ENCODE measurements at places on chromosomes 2 and 18.

GRCh38 chr18:46433121-46433826, 223.7 kb downstream of the LOXHD1 start:
- no peak for DNase-seq

DNA sequence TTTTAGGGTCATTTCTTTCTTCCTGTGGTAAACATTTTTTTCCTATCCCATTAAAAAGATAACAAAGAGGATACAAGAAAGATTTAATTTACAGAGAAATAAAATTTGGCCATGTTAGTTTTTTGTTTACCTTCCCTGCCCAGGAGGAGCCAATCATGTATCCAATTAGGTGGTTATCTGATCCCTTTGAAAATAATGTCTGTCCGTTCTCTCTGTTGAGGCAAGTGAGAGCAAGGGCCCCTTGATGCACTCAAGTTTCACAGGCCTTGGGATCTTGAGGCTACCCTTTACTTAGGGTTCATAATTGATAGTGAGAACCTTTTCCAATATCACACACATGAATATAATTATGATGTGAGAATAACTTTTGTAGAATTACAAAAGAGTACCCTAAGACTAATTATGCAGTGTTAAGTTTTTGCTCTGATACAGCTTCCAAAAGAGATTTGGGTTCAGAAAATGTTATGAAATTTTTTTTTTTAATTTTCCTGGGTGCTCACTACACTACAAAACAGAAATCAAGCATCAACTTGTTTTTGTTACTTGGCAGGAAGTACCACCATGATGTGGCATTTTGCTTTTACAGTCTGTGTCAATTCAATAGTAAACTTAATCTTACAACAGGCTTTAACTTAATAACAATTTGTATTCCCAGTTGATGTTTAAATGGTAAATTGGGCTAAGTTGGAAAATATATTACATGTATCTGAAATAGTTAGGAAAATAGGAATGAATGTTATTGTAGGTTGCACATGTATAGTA, 42.0 kb downstream of the AFTPH start:
- no peak for DNase-seq

GRCh38 chr2:38465789-38466127, 88.7 kb upstream of the ATL2 start:
- no peak for DNase-seq

- no peak for DNase-seq
Measured at GRCh38 chr2:3522961-3523421, 3.7 kb upstream of the ADI1 start.

GRCh38 chr18:77969972-77970371, 720.3 kb downstream of the GALR1 start:
- DNase-seq: no peak

DNA sequence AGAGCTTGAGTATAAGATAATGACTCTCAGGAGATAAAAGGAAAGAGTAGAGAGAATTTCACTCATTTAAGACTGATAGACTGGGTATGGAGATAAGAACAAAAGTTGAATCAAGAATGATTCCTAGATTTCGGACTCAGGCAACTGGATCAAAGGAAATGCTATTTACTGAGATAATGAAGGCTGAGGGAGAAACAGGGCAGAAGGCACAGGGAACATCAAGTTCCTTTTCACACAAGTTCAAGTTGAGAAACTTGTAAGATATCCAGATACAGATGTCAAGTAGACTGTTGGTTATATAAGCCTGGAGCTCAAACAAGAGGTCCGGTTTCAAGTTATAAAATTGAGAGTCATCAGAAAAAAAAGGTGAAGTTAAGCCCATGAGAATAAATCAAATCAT, 360.8 kb downstream of the TNS1 start:
- DNase-seq: no peak

- no peak for DNase-seq
Measured at GRCh38 chr2:128250229-128251025, 68.2 kb downstream of the HS6ST1 start.

GRCh38 chr2:188519136-188519535, 227.5 kb downstream of the GULP1 start:
- DNase-seq: no peak

DNA sequence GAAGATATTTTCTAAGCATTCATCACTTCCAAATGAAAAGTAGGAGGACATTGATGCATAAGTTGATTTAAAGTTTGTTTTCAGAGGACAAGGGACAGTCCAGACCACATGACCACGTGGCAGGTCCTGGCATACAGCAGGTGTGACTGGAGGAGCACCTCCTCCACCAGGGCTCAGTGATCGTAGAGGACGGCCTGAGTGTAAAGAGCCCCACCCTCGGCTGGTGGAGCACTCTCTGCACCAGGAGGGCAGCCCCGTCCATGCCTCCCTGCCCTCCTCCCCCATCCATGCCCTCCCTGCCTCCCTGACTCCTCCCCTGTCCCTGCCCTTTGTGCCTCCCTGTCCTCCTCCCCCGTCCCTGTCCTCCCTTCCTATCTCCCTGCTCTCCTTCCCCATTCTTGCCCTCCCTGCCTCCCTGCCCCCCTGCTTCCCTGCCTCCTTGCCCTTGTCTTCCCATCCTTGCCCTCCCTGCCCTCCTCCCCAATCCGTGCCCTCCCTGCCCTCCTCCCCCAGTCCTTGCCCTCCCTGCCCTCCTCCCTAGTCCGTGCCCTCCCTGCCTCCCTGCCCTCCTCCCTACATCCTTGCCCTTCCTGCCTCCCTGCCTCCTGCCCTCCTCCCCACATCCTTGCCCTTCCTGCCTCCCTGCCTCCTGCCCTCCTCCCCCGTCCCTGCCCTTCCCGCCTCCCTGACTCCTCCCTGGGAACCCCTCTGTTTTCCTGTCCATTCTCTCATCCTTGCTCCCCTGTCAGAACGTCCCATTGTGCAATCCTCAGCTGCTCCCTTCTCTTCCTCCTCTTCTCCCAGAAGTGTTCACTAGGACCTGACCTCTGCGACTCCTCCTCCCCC, 47.9 kb downstream of the ANKMY1 start:
- no peak for DNase-seq

DNA sequence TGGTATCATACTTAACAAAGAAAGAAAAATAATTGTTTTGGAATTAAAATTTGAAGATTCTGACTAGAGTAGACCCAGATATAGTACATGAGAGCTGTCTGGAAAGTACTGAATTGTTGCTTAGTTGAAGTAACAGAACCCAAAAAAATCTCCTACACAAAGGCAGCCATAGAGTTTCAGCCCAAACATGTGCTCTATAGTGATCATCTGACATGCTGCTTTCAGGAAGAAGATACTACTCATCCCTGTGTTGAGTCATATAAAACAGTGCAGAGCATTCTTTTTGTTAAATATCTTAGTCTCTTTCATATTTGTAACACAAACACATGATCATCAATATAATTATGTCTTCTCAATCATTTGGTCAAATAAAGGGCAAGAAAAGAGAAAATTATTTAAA, 84.8 kb upstream of the PTPRM start:
- no peak for DNase-seq

- no peak for DNase-seq
Measured at GRCh38 chr2:69789772-69790600, 39.5 kb upstream of the GMCL1 start.

GRCh38 chr2:20687260-20687832, 20.4 kb downstream of the GDF7 start:
- no peak for DNase-seq

DNA sequence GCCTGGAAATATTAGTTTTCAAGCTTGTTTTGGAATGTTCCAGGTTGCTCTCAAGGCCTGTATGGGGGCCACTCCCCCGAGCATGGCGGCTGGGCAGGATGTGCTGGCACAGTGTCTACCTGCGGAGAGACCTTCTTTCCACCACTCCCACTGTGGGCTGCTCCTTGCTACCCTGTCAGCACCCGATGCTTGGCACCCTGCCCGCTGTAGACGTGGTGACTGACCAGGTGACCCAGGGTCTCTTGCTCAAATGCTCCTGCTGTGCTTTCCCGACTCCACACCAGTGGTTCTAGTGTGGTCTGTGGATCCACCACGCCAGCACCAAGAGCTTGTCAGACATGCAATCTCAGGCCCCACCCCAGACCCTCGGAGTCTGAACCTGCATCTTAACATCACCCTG, 213.3 kb downstream of the SH3BP4 start:
- DNase-seq: no peak
